ENCODE measurements at places on chromosomes 16 and 17. TPM values are rescaled to one million over a fixed set of nuclear protein-coding genes. Genes with fewer than 3 reads are reported as not detected.

Gene HID1
- 1.4 TPM for total RNA-seq

Gene FASN
- 191 TPM for total RNA-seq

Gene CCDC200
- 0.53 TPM for total RNA-seq

Gene WSCD1
- not detected for total RNA-seq

Gene HYDIN
- not detected for total RNA-seq

Gene GHDC
- 17.3 TPM for total RNA-seq

Gene SPNS2
- 0.60 TPM for total RNA-seq

Gene TP53TG3
- not detected for total RNA-seq

Gene AP2B1
- 203 TPM for total RNA-seq

Gene RASD1
- 2.0 TPM for total RNA-seq

Gene C17orf50
- total RNA-seq, result not detected

Gene ABAT
- total RNA-seq, result 5.5 TPM

Gene EXOC3L1
- total RNA-seq, result not detected

GRCh38 chr17:15255713-15256454 is 9.2 kb downstream of the PMP22 start:
- peaks cover 38% of the 10 kb centered on the region for H3K27me3 ChIP-seq
- no peak overlapping the region for H3K4me3 ChIP-seq
- H3K36me3 ChIP-seq, result no peaks in the 10 kb centered on the region
- DNase-seq, result no peak

GRCh38 chr16:3256866-3257465 is 533 bp upstream of the MEFV start:
- H3K36me3 ChIP-seq, result peaks cover 3% of the 10 kb centered on the region
- no peak overlapping the region for H3K4me3 ChIP-seq
- peaks cover 2% of the 10 kb centered on the region for H3K27me3 ChIP-seq
- H3K4me1 ChIP-seq, result peaks cover 3% of the 10 kb centered on the region

DNA sequence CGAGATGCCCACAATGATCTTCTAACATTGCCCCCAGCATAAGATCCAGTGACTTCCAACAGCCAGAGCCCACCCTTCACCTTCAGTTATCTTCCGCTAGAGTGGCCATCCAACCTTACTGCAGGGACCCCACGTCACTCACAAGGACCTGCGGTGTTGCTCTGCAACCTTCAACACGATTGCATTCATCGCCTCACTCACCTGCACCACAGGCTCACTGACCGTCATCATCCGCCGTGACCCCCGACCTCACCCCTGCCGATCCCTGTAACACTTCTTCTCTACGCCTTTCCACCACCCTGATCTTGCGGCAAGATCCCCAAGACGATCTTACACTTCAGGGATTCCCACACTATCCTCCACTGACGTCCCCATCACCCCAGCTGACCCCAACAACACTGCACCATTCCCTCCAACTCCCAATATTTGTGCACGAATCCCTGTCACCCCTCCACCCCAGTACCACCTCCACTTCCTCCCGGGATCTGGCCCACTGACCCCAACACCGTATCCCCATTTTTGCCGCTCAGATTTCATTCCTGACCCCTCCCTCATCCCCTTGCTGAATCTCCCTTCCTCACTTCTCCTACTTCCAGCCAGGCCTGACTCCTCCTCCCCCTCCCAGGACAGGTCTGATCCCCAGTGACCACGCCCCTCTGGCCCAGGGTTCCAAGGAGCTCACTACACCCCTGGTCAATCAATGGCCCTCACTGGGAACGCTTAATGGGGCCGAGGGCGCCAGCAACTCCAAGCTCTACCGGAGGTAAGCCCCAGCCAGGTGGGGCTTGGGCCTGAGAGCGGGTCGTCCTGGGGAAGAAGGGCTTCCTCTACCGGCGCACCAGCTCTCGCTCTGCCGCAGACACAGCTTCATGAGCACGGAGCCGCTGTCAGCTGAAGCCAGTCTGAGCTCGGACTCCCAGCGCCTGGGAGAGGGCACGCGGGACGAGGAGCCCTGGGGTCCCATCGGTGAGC is 7.6 kb downstream of the RUNDC3A start:
- H3K4me3 ChIP-seq, result peak overlapping the region; percentile 61
- DNase-seq, result no peak
- H3K4me1 ChIP-seq, result peaks cover 13% of the 10 kb centered on the region
- peaks cover 40% of the 10 kb centered on the region for H3K27me3 ChIP-seq
- H3K36me3 ChIP-seq, result peaks cover 14% of the 10 kb centered on the region

- no peaks in the 10 kb centered on the region for H3K4me1 ChIP-seq
- no peaks in the 10 kb centered on the region for H3K36me3 ChIP-seq
- no peak overlapping the region for H3K27ac ChIP-seq
- H3K4me3 ChIP-seq, result no peak overlapping the region
Observed at GRCh38 chr16:65624666-65625065, 502.8 kb upstream of the CDH11 start.

- no peaks in the 10 kb centered on the region for H3K27me3 ChIP-seq
- no peak overlapping the region for H3K27ac ChIP-seq
- H3K4me3 ChIP-seq, result no peak overlapping the region
- no peaks in the 10 kb centered on the region for H3K36me3 ChIP-seq
- DNase-seq, result no peak
- no peaks in the 10 kb centered on the region for H3K4me1 ChIP-seq
Observed at GRCh38 chr17:72735592-72735991, 356.9 kb downstream of the SLC39A11 start.

DNA sequence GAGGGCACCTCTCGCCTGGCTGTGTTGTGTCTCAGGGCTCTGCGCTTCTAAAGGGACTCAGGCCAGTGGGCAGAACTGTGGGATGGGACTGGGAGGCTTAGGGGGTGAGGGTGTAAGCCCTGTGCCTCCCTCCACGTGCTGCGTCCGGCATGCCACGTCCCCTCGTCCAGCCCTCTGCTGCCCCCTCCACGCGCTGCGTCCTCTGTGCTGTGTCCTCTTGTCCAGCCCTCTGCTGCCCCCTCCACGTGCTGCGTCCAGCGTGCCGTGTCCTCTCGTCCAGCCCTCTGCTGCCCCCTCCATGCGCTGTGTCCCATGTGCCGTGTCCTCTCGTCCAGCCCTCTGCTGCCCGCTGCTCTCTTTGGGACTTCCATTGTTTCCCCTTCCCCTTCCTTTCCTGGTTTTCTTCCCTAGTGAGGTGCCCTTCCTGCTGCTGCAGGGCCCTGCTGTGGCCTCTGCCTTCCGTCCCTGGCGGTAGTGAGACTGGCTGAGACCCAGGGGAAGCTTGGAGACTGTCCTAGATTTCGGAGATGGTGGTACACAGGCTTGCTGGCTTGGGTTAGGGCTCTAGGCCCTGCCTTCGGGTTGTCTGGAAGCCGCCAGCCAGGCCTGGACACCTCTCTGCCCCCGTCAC is 6.4 kb upstream of the ZNF750 start:
- H3K4me3 ChIP-seq, result no peak overlapping the region
- H3K4me1 ChIP-seq, result peaks cover 14% of the 10 kb centered on the region
- no peak for DNase-seq
- no peaks in the 10 kb centered on the region for H3K27me3 ChIP-seq
- H3K36me3 ChIP-seq, result peaks cover 5% of the 10 kb centered on the region

GRCh38 chr16:25874196-25874595 is 182.4 kb downstream of the HS3ST4 start:
- peaks cover 3% of the 10 kb centered on the region for H3K27me3 ChIP-seq
- no peak for DNase-seq
- H3K27ac ChIP-seq, result no peak overlapping the region
- H3K4me1 ChIP-seq, result no peaks in the 10 kb centered on the region

DNA sequence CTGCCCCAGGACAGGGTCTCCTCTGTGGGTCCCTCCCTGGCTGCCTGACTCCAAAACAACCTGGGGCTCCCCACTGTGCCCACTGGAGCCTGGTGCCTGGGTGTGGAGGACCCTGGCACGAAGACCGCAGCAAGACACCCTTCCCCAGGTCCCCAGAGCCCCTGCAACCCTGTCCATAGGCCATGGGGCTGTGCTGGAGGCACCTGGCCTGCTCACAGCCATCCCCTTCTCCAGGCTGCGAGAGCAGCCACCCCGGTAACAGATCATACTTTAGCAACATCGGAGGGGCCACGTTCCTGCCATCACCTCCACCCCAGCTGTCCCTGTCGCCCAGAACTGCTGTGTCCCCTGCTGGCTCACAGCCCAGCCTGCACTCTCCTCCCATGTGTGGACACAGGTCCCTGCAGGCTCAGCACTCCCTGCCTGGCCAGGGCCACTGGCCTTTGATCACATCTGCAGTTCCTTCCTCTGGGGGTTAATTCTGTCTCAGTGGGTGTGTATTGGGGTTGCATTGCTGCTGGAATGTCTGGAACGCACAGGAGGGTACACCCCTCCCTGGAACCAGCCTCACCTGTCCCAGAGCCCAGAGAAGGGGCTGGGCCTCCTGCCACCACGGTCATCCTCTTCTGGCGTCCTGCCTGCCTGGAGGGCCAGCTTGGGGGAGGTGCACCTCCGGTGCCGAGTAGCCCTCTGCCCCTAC is 12.2 kb downstream of the PPL start:
- H3K4me1 ChIP-seq, result no peaks in the 10 kb centered on the region
- H3K27ac ChIP-seq, result no peak overlapping the region
- no peaks in the 10 kb centered on the region for H3K36me3 ChIP-seq
- H3K27me3 ChIP-seq, result peaks cover 1% of the 10 kb centered on the region
- no peak overlapping the region for H3K4me3 ChIP-seq

- peaks cover 10% of the 10 kb centered on the region for H3K27me3 ChIP-seq
- H3K27ac ChIP-seq, result no peak overlapping the region
- no peak for DNase-seq
- H3K36me3 ChIP-seq, result no peaks in the 10 kb centered on the region
Observed at GRCh38 chr17:10579270-10579669, 29.8 kb upstream of the MYH2 start.

DNA sequence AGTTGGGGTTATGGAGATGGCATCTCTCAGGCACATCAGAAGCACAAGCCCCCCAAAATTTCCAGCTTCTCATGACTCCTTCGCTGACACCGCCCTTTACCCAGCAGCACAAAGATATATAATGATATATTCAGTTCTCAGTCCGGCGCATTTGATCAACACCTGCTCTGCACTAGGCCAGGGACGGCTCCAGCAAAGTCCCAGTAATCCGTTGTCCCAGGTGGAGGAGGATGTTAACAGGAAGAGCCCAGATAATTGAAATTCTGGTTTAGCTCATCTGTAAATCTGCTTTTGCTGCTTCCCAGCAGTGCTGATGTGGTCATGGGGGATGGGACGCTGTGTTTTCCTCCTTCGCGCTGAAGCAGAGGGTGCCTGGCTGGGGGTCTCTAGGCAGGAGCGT is 131.5 kb downstream of the OR1D5 start:
- H3K4me3 ChIP-seq, result no peak overlapping the region
- no peaks in the 10 kb centered on the region for H3K36me3 ChIP-seq
- H3K27ac ChIP-seq, result no peak overlapping the region
- no peaks in the 10 kb centered on the region for H3K27me3 ChIP-seq

DNA sequence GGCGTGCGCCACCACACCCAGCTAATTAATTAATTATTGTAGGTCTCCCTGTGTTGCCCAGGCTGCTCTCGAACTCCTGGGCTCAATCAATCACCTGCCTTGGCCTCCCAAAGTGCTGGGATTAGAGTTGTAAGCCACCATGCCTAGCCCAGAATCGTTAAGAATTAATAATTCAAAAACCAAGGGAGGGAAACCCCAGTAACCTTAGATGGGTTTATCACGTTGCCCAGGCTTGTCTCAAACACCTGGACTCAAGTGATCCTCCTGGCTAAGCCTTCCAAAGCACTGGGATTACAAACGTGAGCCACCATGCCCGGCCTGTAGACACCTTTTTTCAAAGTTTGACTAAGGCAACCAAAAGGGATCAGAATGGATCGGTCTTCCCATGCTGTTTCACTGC is 21.6 kb downstream of the CD300LF start:
- H3K4me3 ChIP-seq, result no peak overlapping the region
- H3K27me3 ChIP-seq, result peaks cover 29% of the 10 kb centered on the region
- no peak for DNase-seq
- no peak overlapping the region for H3K27ac ChIP-seq
- H3K36me3 ChIP-seq, result no peaks in the 10 kb centered on the region

GRCh38 chr17:66764506-66764905 is 70.4 kb upstream of the CACNG5 start:
- no peak overlapping the region for H3K27ac ChIP-seq
- no peak for DNase-seq
- no peaks in the 10 kb centered on the region for H3K27me3 ChIP-seq
- peaks cover 19% of the 10 kb centered on the region for H3K36me3 ChIP-seq
- H3K4me3 ChIP-seq, result no peak overlapping the region
- peaks cover 33% of the 10 kb centered on the region for H3K4me1 ChIP-seq

GRCh38 chr17:73546114-73546513 is 98.1 kb downstream of the SDK2 start:
- H3K36me3 ChIP-seq, result no peaks in the 10 kb centered on the region
- H3K4me1 ChIP-seq, result no peaks in the 10 kb centered on the region
- peaks cover 3% of the 10 kb centered on the region for H3K27me3 ChIP-seq
- no peak overlapping the region for H3K4me3 ChIP-seq
- no peak for DNase-seq

DNA sequence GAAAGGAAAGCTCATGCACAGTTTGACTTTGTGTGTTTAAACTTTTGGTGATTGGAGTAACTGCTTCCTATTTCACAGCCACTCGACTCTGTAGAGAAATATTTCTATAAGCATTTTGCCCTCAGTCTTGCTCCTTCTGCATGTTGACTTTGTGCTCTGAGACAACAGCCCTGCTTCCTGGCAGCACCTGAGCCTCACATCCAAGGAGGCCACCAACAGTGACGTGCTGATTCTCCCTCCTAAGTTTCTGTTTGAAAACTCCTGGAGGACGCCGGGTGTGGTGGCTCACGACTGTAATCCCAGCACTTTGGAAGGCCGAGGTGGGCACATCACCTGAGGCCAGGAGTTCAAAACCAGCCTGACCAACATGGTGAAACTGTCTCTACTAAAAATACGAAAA is 23.9 kb upstream of the WSB1 start:
- DNase-seq, result no peak
- H3K36me3 ChIP-seq, result no peaks in the 10 kb centered on the region
- no peak overlapping the region for H3K27ac ChIP-seq
- H3K27me3 ChIP-seq, result peaks cover 19% of the 10 kb centered on the region
- no peak overlapping the region for H3K4me3 ChIP-seq

GRCh38 chr16:52383119-52383518 is 163.8 kb downstream of the TOX3 start:
- no peak overlapping the region for H3K4me3 ChIP-seq
- H3K4me1 ChIP-seq, result no peaks in the 10 kb centered on the region
- H3K36me3 ChIP-seq, result no peaks in the 10 kb centered on the region
- H3K27ac ChIP-seq, result no peak overlapping the region

GRCh38 chr17:37392024-37392590 is 14.5 kb downstream of the ACACA start:
- H3K4me1 ChIP-seq, result peaks cover 18% of the 10 kb centered on the region
- DNase-seq, result no peak
- H3K27ac ChIP-seq, result peak overlapping the region; percentile 5
- H3K36me3 ChIP-seq, result no peaks in the 10 kb centered on the region
- H3K27me3 ChIP-seq, result no peaks in the 10 kb centered on the region
